ENCODE measurements at places on chromosomes 16 and 17. TPM values are rescaled to one million over a fixed set of nuclear protein-coding genes. Genes with fewer than 3 reads are reported as not detected.

The PEX12 gene
- total RNA-seq: 6.8 TPM

The INCA1 gene
- 0.26 TPM for total RNA-seq

GRCh38 chr17:63445571-63445953, 544 bp downstream of the CYB561 start:
- DNase-seq: peak; percentile 41

DNA sequence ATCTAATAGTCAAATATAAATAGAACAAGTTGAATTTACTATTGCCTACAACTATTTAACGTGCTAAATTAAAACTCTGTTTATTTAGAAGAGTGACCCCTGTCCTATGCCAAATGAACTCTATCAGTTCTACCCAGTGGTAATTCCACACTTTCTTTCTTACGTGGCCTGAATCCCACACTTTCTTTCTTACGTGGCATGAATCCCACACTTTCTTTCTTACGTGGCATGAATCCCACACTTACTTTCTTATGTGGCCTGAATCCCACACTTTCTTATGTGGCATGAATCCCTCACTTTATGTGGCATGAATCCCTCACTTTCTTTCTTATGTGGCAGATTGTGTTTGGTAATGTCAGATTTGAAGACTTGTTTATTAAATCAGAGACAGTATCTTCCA, 6.2 kb downstream of the FOXK2 start:
- DNase-seq: no peak

GRCh38 chr17:3924512-3925350, 8.5 kb upstream of the P2RX1 start:
- DNase-seq: no peak

The TBC1D26 gene
- 1.0 TPM for total RNA-seq

The NTN3 gene
- total RNA-seq: not detected

The KRT39 gene
- not detected for total RNA-seq

The PLXDC1 gene
- 34.4 TPM for total RNA-seq

- no peak for DNase-seq
Observed at GRCh38 chr16:14179116-14179515, 108.0 kb downstream of the MRTFB start.

The C17orf113 gene
- 0.52 TPM for total RNA-seq

DNA sequence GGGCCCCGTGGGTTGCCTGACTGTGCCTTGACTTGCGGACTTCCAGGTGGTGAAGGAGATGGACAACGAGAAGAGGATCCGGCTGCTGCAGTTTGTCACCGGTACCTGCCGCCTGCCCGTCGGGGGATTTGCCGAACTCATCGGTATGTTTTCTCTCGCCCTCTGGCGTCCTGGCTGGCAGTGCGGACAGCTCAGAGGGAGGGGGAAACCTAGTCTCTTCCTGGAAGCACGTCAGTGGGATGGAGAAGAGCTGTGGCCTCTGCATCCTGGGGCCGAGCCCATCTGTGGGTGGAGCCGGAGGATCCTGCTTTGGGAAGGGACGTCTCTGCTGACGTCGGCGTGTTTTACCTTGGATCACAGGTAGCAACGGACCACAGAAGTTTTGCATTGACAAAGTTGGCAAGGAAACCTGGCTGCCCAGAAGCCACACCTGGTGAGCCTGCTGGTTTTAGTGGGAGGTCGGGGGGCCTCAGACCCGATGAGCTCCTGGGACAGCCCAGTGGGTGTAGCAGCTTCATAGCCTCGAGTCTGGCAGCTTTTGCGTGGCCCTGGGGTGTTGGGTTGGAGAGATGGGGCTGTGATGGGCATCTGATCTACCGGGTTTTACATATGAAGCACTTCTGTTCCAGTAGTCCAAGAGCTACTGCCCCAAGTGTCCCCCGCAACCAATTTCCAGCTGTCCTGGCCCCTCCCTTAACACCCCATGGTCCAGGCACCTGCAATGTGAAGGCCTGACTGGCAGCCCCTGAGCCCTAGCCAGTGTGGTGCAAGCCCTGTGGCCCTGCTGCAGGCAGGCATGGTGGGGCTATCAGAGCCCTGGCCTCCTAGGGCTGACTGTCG, 11.9 kb upstream of the CLEC18A start:
- no peak for DNase-seq

- DNase-seq: no peak
Observed at GRCh38 chr17:78269955-78270381, 38.5 kb downstream of the TMEM235 start.
